CD14-positive monocyte (primary cell): ENCODE measurements at places on chromosomes 12 and 14.

DNA sequence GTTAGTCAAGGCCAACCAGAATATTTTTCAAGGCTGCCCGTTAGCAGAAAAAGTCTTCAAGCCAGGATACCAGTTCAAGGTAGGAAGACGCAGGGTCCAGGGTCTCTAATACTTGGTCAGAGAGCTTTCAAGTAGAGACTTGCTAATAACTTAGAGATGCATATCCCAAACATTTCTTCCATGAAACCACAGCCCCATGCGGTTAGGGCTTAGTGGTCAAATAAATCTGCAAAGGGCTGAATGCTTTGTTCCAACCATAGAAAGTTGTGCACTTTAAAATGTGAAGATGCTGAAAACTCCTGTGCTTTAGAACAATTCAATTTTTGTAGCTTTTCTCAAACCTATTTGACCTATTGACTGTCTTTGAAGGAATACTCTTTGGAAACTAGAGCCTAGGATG, 208.9 kb downstream of the PIK3C2G start:
- no peak for DNase-seq

DNA sequence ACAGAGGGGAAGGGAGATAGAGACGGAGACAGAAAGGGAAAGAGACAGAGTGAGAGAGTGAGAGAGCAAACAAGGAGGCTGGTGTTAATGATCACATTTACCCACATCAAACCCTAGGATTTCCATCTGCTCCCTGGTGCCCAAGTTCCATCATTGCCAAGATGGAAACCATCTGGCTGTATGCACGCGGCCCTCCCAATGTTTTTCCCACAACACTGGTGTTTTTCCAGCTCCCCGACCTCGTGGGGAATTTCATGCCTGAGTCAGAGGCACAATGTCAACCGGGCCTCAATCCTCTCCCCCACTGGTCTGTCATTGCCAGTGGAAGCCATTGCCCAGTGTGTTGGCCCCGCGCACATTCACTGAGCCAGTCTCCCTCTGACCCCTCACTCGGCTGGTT, 19.9 kb upstream of the BDKRB2 start:
- DNase-seq, result no peak

- DNase-seq, result no peak
Observed at GRCh38 chr12:84397846-84398245, 514.8 kb downstream of the SLC6A15 start.

DNA sequence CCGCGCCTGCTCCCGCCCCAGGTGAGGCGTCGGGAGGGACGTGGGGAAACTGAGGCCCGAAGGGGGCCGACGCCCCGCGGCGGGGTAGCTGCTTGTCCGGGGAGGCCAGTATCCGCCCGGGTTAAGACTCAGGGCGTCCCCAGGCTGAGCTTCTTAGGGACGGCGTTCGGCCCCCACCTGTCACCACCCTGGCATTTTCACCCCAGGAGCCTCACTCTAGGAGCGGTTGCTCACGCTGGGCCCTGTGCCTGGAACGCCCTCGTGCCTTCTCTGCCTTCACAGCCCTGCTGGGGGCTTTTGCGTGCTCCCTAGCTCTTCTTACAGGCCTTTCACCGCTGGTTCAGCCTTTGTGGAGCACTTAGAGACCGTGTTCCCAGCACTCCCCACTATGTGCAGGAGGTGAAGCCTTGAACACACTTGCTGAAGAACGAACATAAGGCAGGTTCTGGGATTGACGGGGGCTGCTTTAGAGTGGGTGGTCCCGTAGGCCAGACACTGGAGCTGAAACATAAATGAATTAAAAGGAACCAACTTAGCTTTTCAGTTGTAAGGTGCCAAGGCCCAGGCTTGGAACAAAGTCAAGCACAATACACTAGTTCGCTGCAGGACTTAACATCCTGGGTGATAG, 601 bp downstream of the ZNF839 start:
- no peak for DNase-seq

- no peak for DNase-seq
Observed at GRCh38 chr12:44227616-44228015, 391.7 kb downstream of the TMEM117 start.

- DNase-seq, result peak; percentile 10
Observed at GRCh38 chr14:54572316-54572715, 5.4 kb downstream of the SAMD4A start.

- no peak for DNase-seq
Observed at GRCh38 chr14:20687362-20688166, 1.0 kb upstream of the ANG start.

DNA sequence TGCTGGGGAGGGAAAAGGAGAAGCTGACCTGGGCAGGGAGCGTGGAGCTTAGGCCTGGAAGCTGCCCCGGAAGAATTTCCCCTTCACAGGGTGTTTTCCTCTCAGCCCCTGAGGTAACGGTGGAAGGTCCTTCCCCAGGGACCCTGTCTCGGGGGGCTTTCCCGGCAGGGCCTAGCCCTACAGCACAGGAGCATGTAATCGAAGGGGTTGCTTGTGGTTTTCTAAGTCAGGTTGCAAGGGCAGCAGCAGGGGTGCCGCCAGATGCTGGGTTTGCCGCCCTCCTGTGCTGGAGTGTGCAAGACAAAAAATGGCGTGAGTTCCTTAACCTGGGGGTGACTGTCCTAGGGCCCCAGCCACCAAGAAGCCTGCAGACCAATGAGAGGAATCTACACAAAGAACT, 1.6 kb upstream of the KRT74 start:
- no peak for DNase-seq

GRCh38 chr12:41051954-41052353, 136.2 kb upstream of the PDZRN4 start:
- DNase-seq, result no peak

DNA sequence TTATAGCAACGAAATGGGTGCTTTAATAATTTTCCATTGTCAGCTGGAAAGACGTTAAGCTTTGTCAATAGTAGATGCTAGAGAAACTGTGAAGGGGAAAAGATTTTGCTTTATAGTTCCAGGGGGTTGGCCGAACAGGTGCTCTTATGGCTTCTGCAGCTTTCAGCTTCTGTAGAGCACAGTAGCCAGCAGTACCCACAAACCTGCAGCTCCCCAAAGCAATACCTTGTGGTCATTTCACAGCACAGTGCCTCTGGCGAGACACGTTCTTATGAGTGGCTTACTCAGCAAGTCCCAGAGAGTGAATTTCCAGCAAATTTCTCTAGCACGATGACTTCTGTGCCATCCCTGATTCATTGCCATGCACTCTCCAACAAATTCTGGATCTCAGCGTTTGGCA, 416.3 kb upstream of the ATP2B1 start:
- DNase-seq, result no peak

DNA sequence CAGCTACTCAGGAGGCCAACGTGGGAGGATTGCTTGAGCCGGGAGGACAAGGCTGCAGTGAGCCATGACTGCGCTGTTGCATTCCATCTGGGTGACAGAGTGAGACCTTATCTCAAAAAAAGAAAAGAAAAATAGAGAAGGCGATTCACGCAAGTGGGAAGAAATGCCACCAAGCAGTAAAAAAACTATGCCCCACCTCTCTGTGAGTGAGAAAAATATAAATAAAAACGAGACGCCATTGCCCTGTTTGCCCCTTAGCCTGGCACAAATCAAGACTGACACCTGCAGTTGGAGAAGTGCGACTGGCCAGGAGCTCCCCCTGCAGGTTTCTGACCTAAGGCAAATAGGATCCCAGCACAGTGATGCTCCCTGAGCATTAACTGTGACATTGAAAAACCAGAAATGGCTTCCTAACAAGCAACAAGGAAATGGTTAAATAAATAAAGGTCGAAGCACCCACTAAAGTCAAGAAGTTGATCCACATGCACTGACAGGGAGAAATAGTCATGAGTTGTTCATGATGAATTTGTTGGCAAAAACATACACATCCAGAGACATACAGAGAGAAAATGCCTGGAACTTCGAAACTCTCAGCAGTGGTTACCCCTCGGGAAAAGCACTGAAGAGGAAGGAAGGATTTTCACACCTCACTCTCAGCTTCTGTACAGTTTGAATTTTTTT, 21.1 kb downstream of the GSC start:
- DNase-seq, result no peak

DNA sequence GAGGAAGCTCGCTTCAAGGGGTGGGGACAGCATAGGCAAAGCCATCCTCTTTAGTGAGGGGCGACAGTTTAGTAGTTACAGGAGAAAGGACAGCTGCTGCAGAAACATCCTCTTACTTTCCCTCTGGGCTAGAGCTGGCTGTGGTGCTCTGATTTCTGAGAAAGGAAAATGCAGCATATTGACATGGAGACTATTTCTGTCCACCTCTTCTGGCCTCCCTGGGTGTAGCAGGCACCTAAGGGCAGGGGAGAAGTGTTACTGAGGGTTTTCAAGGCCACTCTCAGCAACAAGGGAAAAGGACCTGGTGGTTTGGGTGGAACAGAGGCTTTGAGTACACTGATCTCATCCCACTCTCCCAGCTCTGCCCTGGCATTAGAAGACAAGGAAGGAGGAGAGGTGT, 40.0 kb upstream of the CTDSP2 start:
- DNase-seq, result no peak

DNA sequence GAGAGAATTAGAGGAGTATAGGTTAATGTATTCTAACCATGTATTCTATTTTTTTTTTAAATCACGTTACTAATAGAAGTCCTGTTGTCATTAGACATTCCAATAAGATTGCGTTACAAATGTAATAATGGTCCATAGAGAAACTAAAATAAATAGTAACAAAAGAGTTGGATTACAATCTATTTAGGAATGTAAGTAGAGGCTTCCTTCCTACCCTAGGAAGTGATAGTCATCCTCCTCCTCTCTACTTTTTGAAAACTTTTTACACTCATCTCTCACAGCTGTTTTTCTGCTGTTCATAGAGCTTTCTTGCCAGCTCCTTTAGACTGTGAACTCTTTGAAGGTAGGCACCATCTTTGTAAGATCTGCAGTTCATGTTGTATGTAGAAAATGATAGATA, 23.6 kb downstream of the TRHDE start:
- no peak for DNase-seq

DNA sequence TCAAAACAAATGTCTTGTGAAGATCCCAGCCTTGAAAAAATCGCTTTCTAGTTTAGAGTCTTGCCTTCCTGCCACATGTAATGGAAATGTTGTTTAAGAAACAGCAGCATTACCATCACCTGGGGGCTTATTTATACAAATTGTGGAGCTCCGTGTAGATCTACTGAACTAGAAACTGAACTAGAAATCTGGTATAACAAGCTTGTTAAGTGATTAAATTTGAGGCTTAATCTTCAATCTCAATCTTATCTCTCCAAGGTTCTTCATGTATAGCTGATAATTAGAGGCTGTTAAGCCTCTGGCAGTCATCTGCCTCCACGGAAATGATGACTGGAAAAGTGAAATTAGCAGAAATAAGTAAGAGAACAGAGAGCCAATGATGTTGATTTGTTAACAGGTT, 92.0 kb upstream of the FGD4 start:
- DNase-seq, result no peak

DNA sequence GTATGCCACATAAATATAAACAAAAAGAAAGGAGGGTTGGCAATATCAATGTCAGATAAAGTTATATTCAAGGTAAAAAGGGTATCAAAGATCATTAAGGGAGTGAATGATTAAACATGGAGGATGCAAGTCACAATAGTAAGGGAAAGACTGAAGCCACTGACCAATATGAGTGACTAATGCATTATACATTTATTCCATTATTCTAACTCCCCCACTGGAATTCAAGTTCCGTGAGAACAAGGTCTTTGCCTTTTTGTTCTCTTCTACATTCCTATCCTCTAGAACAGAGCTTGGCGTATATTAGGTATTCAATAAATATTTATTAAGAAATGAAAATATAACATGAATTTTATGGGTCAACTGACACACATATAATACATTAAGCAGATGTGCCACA, 30.7 kb downstream of the MAP4K5 start:
- DNase-seq, result no peak

- DNase-seq, result no peak
Observed at GRCh38 chr12:65656891-65657351, 167.4 kb upstream of the HMGA2 start.

- no peak for DNase-seq
Observed at GRCh38 chr12:104054681-104055346, 4.8 kb upstream of the GLT8D2 start.

DNA sequence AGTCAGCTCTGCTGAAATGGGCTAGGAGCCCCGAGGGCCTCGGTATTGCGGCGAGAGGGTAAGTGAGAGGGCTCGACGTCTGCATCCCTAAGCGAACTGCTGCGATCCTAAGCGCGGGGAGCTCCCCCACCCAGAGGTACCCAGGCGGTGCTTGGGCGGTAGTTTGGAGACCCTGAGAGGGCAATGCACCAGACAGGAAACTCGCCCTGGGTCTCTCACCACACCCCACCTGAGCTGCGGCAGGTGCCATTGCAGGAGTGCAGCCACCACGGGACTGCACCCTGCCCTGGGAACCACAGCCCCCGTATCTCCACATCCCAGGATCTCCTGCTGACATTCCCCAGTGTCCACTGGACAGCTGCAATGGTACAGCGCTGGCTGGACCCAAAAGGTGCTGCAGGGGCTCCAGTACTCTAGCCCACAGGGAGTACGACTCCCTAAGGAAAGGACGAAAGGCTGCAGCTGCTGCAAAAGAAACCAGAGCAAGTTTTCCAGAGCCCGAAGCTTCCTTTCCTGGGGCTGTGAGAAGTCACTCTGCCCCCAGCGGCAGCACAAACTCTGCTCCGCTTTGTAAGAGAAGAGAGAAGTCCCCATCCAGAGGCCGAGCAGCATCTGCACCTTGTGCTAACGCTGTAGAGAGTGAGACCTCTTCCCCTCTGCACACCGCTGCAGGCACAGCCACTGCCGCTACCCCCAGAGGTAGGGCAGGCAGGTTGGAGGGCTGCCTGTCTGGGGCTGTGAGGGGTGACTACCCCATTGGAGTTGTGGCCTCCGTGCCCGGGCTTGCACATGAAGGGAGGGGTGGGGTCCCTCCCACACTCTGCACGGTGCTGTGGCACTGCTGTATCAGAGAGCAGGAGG, 31.1 kb upstream of the MON2 start:
- DNase-seq, result peak; percentile 28

DNA sequence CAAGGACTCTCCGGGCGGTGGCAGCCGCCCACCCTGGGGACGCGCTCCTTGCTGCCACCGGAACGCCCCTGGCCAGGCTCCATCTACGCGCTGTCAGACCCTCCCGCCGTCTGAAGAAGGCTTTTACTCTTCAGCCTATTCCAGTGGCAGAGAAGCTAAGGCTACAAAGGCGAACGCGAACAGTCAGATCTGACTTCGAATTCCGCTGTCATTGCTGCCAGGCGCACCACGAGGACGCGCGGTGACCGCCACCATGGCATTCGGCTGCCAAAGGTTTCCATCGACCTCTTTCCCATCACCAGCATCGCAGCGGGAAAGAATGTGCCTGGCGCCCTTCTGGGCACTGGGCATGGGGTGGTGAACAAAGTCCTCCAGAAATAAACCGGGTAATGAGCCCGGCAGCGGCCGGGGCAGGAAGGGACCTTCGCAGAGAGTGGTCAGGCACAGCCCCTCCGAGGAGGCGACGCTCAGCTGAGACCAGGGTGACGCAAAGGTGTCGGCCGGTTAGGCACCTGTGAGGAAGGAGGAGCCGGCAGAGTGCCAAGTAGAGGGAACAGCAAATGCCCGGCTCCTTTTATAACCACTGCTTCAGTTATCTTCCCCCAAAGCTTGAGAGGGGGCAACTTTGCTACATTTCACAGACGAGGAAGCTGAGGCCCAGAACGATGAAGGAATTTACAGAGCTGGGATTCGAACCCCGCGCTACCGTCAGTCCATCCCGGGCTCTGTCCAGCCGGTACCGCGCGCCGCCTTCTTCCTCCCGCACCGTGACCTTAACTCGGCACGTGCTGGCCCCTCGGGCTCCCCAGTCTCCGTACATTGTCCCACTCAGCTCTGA, 1.9 kb upstream of the RFX4 start:
- no peak for DNase-seq

- peak; percentile 56 for DNase-seq
Observed at GRCh38 chr12:63897931-63898330, 53.4 kb downstream of the SRGAP1 start.
